ENCODE measurements at places on chromosomes 5 and 9.

GRCh38 chr9:127180457-127181314, 58.3 kb upstream of the ANGPTL2 start:
- no peak for DNase-seq

DNA sequence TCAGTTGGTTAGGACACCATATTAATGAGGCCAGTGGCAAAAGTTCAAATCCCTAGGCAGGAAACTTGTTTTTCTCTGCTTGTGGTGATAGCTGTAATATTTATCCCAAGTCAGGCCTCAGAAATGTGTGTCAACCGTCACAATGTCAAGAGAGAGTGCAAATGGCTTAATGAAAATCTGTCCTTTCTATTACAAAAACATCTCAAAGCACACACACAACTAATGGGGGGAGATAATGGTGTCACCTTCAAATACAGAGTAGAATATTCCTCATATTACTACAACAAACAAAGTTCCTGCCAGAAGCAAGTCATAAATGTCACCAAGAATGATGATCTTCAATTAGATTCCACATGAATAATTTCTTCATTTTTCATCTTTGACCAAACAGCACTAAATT, 127.2 kb upstream of the MARCHF11 start:
- DNase-seq = no peak

- DNase-seq = no peak
Measured at GRCh38 chr9:75000835-75001234, 27.3 kb downstream of the CARNMT1 start.

DNA sequence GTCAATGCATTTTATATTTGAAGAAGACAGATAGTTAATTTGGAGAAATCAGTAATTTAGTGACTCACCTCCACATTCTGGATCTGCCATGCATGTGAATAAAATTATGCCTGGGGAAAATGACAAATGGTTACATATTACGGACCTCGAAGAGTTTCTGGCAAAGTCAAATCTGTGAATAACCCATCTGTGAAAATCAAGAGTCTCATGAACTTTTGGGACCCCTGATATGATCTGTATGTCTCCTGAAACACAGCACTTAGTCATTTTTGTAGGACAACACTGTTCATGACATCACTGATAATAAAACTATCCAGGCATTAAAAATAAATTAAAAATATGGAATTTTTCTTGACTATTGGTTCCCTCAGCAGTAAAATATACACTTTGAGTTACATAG, 584.5 kb downstream of the TLE4 start:
- no peak for DNase-seq

GRCh38 chr9:121364886-121365285, 5.2 kb downstream of the STOM start:
- no peak for DNase-seq

- DNase-seq = no peak
Measured at GRCh38 chr5:141703133-141703561, 21.1 kb upstream of the ARAP3 start.

DNA sequence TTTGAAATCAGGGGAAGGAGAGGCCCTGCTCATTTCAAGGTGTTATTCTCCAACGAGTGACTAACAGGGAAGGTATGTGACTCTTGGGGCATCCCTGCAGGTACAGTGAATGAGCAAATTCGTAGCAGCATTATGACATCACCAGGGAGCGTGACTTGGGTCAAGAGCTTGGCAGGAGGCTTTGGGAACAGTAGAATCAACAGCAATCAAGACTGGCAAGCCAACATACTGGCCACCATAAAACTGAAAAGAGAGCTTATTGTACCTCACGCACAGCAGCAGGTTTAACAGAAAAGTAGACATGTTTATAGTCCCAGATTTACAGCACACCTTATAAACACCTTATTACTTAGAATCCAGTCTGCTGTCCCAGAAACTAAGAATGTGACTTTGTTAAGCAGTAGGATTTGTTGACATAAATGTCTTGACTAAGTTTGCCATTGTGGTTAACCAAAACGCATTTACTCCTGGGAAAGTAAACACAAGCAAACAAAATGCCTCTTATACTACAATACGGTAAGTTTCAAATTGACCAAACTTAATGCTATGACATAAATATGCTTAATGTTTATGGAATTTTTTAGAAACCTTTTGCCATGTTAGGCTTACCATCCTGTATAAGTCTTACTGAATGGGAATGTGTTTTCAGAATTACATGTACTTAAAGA, 297.8 kb downstream of the NPR3 start:
- no peak for DNase-seq
